ENCODE measurements at places on chromosomes 3 and 15.

- DNase-seq, result no peak
These were observed 13.5 kb upstream of the FILIP1L start for GRCh38 chr3:100127792-100128191.

GRCh38 chr3:13296662-13297061 is 123.5 kb downstream of the NUP210 start:
- DNase-seq, result peak; percentile 74

DNA sequence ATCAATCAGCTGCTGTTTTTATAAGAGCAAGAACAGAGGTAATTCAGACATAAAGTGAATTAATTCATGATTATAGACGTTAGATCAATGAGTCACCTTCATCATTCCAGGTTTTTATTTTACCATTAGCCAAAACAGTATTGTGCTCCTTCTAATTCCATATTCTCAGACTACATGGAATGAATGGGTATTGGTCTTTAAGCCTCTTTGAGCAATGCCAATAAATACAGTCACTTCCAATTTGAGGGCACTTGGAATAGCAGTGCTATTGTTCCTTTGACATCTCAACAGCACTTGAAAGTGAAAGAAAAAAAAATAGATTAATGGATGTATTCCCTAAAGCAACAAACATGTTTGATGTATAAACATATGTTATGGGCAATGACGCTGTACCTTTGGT is 830.9 kb upstream of the CFAP20DC start:
- DNase-seq, result no peak

GRCh38 chr15:72117486-72118016 is 399 bp downstream of the MYO9A start:
- DNase-seq, result peak; percentile 80

DNA sequence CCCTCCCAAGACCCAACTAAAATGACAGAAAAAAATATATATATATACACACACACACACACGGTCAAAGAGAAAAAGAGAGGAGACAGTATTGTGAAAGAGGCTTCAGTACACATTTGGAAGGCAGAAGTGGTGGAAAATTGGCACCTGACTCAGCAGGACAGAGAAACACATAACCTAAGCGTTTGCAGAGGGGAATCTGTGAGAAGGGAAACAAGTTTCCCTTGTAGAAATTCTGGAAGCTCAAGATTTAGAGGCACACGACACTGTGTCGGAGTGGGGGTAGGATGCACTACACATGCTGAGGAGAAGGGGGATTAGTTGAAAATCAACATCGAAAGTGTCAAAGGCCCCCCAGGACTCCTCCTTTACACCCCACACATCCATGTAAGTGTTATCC is 53.1 kb downstream of the PAK2 start:
- no peak for DNase-seq

DNA sequence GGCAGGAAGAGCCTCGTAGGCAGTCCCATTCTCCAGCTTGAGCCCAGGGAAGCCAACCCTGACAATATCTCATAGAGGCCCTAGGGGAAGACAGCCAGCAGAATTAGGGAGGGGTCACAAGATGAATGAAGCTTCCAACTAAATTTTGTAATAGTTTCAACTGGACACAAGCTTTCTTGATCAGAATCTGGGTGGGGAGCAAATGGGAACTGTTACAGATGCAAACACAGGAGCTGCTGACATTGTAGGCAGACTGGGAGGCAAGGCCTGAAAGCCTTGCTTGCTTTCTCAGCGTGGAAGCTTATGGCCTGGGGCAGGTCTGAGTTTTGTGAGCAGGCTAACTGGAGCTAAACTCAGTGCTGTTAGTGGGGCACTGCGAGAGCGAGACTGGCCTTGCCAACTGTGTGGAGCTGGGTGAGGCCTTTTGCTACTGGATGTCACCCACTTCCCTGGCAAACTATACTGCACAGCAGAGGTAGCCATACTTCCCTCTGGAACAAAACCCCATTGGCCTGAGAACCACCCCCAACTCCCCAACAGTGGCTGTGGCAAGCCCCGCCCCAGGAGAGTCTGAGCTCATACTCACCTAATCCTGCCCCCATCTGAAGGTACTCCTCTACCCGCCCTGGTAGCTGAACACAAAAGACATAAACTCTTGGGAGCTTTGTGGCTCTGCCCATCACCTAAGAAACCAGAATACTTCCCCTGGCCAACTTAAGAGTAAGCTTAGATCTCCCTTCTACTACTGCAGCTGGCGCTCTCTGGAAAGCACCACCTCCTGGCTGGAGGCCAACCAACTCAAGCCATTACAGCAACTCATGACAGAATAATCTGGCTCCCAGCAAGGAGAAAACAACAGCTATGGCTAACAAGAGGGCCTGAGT is 42.9 kb downstream of the CFAP20DC start:
- DNase-seq, result no peak

GRCh38 chr3:24958271-24958670 is 463.6 kb upstream of the THRB start:
- DNase-seq, result no peak

GRCh38 chr3:79125313-79125984 is 642.3 kb downstream of the ROBO1 start:
- no peak for DNase-seq

- no peak for DNase-seq
These were observed 12.3 kb downstream of the RBP1 start for GRCh38 chr3:139527265-139527664.

DNA sequence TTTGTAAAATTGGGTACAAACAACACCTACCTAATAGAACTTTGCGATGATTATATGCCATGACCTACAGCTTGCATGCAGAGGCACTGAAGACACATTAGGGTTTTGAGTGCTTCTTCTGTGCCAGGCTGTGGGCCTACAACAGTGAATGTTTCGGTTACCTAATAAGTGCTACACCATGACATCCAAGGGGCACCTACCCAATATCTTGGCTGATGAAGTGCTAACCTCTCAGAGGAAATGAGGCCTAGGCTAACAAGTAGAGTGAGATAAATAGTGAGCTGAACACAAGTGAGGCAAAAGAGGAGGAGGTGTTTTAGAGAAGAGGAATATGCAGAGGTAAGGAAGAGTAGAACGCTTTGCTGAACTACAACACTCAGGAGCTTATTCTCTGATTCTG is 12.2 kb upstream of the RASGRP1 start:
- no peak for DNase-seq
